Stimulated activated CD4-positive, alpha-beta T cell treated with anti-CD3 and anti-CD28 coated beads, TNF-alpha, amount 100 ng/mL, for 1 hour (primary cell): ENCODE measurements at places on chromosomes 1 and 21.

- no peak for DNase-seq
These were observed 179.9 kb downstream of the COL24A1 start for GRCh38 chr1:85976516-85977205.

DNA sequence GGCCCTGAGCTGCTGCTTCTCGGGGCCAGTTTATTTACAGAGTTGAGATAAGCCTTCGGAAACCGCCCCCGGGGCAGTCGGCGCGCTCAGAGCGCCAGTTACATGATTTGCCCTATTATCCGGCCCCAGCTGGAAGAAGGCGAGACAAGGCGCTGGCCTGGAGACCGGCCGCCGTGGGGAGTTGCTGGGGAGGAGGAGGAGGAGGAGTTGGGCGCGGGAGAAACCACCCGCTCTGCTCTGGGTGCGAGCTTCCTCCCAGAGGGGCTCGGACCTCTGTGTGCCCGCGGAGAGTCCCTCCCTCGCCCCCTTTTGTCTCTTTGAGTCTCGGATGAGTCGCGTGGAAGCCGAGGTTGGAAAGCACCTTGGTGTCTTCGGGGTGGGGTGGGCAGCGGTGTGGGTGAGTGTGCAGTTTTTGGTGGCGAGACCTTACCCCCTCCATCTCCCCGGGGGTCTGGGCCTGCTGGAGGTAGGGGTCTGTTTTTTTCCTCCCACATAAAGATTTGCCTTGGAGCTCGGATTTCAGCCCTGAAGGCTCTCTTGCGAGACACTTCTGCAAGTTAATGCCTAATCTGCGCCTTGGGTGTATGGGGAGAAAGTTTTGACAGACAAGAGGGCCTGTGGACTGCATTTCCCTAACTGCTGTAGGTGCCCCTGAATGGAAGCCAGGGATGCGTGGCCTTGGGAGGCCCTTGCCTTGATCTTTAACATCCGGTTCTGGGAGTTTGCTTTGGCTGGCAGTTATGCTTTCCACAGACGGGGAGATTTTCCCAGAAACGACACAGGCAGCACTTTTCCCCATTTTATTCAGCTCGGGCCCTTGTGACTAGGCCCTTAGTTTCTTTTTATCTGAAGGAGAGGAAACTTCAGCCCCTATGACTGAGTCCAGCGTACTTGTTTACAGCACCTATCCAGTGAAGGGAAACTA is 80.0 kb downstream of the NDUFS5 start:
- DNase-seq: no peak

DNA sequence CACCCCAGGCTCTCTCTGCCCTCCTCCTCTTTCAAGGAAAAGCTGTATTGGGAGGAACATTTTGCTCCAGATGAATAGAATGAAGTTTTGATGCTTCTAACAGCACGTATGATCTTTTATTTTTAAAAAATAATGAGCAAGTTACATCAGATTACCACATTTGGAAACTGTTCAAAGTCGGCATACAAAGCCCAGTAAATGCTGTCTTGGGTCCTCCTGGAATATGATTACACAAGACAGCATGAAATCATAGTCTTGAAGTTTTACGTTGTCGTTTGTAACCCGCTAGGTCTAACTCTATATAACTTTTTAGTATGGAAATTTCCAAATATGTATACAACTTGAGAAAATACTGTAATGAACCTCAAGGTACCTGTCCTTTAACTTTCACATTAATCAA is 385.6 kb downstream of the HLX start:
- DNase-seq: no peak

- DNase-seq: no peak
These were observed 21.1 kb upstream of the PDE9A start for GRCh38 chr21:42632336-42632751.

DNA sequence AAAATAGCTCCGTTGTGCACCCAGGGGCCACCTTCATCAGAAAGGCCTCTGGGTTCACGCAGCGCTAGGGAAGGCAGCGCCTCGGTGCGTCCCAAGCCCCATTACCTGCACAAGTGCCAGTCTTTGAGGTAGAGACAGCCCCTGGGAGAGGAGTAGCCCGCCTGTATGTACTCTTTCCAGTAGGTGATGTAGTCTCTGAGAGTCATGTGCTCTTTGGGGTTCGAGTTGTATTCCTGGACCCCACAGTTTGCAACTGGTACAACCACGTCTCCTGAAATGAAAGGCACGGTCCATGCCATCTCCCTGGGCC is 601 bp downstream of the JMJD4 start:
- DNase-seq: no peak

DNA sequence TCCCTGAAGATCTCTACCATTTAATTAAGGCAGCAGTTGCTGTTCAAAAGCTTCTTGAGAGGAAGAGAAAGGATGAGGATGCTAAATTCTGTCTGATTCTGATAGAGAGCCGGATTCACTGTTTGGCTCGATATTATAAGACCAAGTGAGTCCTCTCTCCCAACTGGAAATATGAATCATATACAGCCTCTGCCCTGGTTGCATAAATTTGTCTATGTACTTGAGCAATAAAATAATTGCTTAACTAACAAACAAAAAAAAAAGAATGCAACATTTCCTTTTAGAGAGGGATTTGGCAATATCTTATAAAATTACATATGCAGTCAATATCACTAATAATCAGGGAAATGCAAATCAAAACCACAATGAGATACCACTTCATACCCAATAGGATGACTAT is 26.8 kb downstream of the ALDH9A1 start:
- no peak for DNase-seq

DNA sequence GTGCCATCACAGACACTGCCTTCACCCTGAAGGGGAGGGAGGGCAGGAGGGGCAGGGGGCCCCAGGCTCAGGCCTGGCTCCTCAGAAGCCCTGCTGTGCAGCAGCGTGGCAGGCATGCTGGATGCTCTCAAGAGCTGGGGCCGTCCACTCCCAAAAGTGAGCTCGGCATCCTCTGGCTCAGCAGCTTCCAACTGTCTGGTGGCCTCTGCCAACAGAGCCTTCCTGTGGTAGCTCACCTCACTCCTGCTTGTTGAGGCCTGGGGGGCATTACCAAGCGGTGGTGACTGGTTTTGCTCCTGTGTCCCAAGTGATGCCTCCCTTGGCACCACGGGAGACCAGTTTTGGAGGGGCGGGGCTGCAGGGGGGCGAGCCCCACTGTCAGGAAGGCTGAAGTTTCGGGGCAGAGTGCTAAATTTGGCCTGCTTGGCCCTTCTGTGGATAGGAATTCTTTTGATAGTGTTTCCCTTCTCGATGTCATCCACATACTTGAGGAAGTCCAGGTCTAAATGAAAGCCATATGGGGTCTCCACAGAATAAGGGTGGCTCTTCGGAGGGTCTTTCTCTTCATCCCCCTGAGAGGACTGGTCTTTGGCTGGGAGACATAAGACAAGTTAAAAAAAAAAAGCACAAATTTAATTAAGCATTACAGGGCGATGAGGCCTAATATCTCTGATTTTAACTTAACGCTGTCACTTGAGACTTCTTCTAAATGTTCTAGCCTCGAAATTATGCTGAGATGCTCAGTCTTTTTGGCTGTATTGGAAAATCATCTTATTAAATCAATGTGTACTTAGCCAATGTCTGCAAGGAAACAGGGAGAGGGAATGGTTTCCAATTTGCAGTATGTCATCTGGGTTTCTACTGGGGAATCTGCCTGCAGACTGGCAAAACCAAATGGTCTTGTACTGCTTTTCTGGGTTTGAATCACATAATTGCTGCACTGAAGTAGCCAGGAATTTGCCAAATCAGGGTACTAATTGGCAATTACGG is 44.4 kb downstream of the KANK4 start:
- DNase-seq: no peak
